NCI-H2171 (cell line): ENCODE measurements at places on chromosomes 3 and 15.

DNA sequence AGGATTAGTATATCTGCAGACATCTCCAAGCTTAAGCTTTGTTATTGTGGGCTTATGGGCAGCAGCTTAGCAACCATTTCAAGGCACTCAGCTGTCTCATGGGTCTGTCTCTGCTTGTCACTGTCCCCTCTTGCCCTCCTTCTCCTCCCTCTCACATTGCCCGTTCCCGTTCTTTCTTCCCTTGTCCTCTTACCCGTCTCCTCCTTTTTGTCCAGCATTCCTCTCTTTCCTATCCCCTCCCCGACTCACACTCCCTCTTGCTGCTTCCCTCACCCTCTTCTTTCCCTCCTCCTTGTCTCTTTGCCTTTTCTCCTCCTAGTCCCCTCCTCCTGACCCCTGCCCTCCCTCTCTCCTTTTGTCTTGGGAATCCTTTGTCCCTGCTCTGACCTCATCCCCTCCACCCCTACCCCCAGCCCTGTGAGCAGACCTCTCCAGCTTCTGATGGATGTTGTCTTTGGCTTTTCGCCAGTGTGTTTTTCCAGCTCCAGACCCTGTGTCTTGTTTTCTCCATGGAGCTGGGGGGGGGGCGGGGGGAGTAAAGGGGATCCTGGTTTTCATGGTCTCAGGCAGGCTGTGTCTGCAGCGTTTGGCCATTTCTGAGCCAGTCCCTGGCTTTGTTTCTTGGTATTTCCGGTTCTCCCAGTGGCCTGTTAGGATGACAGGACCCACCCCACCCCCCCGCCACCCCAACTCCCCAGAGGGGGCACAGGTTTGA lies 47.9 kb upstream of the TRAK1 start:
- DNase-seq: peak; percentile 31

DNA sequence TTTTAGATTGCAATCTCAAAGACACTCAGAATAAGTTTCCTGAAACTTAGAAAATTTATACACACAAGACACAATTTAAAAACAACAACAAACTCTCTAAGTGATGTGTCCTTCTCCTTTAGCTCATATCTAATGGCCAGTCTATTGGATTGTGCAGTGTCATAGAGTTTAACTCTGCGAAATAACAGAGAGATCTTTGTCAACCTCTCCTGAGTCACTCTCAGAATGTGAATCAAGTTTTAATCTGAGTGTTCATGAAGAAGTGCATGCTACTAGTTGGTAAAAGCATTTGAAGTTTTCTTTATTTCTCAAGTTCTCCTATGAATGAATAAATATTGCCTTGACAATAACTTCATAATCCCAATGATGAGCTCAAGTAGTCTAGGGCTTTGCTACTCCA lies 284.5 kb upstream of the DNAJC19 start:
- no peak for DNase-seq

GRCh38 chr3:160040181-160040580 lies 51.5 kb downstream of the IL12A start:
- no peak for DNase-seq

- DNase-seq: no peak
Measured at GRCh38 chr15:26945046-26945445, 25.9 kb upstream of the GABRG3 start.

DNA sequence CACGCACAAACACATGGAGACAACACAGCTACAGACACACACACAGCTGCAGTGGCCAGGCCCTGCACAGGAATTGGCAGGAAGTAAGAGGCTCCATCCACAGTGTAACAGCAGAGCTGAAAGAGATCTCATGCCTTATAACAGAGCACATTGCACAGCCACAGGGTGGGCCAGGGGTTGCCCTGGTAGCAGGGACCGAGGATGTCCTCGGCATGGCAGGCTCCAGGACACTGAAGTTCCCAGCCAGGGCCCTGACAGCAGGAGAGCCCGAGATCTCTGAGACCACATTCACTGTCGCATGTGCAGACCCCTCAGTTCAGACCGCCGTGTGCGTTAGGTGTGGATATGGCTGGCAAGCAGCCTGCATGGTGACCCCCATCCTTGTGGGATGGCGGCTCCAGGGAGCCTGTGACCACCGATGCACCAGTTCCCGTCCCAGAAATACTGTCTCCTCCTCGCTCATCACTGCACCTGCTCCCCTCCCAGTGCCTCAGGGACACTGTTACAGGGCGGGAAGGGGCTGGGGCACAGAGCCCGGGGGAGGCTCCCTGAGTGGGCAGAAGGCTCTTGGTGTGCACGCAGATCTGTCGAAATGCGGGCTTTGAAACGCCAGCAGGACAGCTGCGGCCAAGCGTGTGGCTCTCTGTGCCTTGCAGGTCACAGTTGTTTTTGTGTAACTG lies 1.5 kb upstream of the OCA2 start:
- DNase-seq: no peak

DNA sequence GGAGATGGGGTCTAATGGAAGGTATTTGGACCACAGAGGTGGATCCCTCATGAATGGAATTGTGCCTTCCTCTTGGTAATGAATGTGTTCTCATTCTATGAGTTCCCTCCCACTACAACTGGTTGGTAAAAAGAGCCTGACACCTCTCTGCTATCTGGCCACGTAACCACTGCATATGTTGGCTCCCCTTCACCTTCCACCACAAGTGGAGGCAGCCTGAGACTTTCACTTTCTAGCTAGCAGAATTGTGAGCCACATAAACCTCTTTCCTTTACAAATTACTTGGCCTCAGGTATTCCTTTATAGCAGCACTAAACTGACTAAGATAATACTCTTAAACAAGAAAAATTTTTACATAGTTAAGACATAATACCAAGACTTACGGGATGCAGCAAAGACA lies 155.3 kb downstream of the NR1I2 start:
- no peak for DNase-seq

GRCh38 chr15:67276666-67277065 lies 22.1 kb downstream of the IQCH start:
- no peak for DNase-seq

DNA sequence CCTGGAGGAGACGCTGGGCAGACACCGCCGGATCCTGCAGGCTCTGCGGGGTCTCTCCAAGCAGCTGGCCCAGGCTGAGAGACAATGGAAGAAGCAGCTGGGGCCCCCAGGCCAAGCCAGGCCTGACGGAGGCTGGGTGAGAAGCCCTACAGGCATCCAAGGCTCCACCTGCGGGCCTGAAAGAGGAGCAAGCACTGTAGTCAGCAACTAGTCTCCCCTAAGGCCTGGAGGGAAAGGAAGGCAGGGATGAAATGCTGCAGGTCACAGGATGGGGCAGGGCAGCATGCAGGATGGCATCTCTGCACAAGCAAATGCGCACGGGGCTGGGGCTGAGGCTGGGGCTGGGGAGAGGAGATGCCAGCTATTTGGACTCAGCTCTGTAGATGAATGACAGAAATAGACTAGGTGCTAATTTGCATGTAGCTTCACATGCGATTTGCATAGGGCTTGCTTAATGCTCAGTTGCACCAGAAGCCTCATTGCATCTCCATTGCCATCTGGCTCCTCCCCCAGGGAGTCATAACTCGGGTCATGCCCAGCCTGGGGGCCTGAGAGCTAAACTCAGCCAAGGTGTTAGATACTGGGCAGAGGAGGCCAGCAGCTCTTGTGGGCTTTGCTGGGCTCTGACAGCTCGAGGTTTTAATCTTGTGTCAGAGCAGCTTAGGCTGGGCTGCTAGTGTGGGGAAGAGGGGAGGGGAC lies 5.2 kb upstream of the CPLX3 start:
- peak; percentile 54 for DNase-seq

DNA sequence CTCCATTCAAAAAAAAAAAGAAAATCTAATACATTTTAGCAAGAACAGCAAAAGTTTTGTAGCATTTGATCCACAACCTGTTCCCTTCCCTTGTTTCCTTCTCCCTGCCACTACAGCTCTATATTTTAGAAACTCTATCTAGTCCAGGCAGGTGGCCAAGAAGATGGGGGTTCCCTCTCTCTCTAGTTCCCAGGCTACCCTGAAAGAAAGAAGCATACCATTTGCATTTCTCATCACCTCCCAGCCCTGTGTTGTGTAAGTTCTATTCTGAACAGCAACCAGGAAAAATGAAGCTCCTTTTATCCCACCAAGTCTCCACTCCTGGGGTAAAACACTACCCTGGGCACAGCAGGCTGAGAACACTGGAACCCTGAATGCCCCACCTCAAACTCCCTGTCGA lies 100.0 kb downstream of the PCCB start:
- DNase-seq: no peak

GRCh38 chr3:184680385-184681345 lies 31.2 kb downstream of the MAGEF1 start:
- DNase-seq: peak; percentile 46

DNA sequence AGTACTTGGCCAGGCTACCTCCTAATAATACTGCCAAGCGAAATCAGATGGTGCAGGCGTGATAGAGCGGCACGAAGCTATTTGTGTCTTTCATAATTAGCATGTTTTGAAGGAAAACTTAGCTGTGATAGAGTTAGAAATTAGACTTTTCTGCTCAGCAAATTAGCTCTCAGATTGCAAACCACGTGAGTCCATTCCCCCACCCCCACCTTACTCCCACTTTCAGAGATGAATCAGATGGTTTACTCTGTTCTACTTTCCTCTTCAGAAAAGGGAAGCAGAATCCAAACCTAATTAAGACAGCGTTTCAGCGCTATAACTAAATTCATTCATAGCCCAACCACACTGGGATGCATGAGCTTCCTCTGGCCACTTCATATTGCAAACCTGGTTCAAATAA lies 214.6 kb downstream of the SLCO3A1 start:
- no peak for DNase-seq

GRCh38 chr15:37625576-37625975 lies 308.9 kb upstream of the TMCO5A start:
- no peak for DNase-seq

GRCh38 chr3:12327021-12327420 lies 38.2 kb downstream of the PPARG start:
- no peak for DNase-seq

- DNase-seq: no peak
Measured at GRCh38 chr3:50622881-50623280, 5.9 kb downstream of the MAPKAPK3 start.

GRCh38 chr3:188822411-188822810 lies 349.4 kb upstream of the TPRG1 start:
- DNase-seq: no peak

- no peak for DNase-seq
Measured at GRCh38 chr15:55959744-55960447, 33.5 kb downstream of the NEDD4 start.

DNA sequence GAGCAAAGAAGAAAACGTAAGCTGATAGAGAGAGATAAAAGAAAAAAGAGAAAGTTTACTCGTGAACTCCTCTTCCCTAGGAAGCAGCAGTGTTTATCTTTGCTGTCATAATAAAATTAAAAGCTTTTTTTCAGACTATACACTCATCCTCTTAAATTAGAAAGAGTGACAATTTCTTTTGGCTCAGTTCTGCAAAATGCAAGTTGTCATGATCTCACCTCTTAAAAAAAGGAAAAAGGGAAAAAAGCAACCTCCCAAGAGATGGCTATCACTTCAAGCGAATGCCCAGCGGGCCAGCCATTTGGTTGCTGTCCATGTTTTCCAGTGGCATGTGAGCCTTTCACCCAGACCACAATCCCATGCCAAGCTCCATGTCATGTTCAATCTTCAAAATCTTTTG lies 7.0 kb upstream of the THBS1 start:
- DNase-seq: no peak

DNA sequence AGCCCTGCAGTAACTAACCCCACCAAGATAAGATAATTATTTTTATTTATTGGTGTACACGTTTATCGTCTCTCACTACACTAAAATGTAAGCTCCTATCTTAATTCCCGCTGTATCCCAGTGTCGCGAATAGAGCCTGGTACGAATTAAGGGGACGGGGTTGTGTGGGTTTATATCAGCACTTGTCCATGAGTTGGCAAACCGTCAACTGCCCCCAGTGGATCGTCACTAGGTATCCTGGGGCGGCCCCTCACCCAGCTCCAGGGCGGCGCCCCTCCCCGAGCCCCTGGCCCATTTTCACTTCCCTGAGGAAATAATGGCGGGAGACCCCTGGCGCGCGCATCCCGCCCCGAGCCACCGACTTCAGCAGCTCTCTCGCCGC lies 465 bp downstream of the RUVBL1 start:
- peak; percentile 39 for DNase-seq

- DNase-seq: no peak
Measured at GRCh38 chr3:66179793-66180192, 41.0 kb upstream of the SLC25A26 start.

DNA sequence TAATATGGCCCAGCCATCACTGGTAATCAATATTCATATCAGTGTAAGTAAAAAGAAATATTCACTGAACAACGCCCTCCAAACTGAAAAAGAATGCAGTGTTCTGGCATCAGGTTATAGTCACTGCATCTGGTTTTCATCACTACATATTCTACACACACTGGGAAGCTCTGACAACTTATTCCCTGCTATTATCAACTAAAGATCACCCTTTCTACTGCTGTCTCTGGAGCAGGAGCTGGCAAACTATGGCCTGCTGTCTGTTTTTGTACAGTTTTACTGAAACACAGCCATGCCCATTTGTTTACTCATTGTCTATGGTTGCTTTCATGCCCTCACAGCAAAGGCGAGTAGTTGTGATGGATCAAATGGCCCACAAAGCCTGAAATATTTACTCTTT lies 35.3 kb downstream of the TUBGCP4 start:
- no peak for DNase-seq

GRCh38 chr15:88243895-88244787 lies 12.4 kb downstream of the NTRK3 start:
- DNase-seq: no peak

DNA sequence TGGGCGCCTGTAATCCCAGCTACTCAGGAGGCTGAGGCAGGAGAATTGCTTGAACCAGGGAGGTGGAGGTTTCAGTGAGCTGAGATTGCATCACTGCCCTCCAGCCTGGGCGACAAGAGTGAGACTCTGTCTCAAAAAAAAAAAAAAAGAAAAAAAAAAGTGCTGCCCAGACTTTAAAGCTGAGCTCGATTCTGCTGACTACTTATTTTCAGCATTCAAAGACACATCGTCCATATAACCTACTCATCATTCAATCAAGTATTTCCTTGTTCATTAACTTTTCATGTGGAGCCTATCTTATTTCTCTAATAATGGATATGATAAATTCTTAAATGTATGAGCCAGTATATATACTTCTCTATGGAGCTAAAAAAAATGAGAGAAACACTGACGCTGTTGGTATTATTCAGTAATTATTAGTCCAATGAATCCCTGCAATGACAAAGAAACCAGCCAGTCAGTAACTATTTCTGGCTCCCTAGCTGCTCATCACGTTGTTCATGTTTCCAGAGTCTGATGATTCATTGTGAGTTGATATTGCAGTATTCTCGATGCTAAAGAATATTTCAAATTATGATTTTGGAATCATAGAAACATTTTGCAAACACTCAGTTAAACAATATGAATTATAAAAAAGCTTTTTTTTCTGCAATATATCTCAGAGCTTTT lies 111.9 kb downstream of the RAP2B start:
- no peak for DNase-seq
